ENCODE measurements at places on chromosomes 4 and X.

DNA sequence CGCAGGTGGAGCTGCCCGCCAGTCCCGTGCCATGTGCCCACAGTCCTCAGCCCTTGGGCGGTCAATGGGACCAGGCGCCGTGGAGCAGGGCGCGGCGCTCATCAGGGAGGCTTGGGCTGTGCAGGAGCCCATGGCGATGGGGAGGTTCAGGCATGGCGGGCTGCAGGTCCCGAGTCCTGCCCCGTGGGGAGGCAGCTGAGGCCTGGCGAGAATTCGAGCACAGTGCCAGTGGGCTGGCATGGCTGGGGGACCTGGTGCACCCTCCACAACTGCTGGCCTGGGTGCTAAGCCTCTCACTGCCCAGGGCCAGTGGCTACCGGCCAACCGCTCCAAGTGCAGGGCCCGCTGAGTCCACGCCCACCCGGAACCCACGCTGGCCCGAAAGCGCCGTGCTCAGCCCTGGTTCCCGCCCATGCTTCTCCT is 646.5 kb downstream of the GABRG1 start:
- DNase-seq = no peak

DNA sequence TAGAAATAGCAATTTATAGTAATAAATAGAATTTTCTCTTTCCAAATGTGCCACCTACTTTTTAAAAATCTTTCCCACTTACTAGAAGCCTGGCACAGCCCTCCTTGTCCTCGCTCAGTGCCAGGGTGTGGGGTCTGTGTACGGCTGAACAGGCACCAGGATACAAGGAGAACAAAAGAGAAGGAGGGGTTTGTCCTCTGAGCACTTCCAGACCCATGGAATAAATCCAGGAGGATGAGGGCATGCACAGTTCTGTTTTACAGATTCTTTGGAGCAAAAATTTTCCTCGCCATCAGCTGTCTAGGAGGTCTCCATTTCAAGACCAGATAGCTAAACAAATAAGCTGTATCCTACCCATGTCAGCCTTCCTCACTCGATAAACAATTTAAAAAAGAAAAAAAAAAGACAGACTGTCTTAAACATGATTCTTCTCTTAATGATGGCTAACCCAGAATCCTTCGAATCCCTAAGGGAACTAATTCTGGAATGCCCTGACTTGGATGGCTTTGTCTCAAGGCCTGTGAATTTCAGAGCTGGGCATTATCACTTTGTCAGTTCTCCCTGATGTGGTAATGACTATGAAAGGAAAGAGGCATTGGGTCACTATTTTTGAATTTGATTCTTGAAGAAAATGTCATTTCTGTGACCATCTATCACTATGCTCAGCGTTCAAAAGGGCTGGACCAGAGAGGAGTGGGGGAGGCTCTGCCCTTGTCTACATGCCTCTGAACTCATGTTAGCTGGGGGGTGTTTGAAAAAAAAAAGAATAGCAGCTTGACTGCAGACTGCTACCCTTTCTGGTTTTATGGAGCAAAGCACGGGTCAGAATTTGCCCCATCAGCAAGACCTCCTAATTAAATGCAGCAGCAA is 151.0 kb downstream of the DCTD start:
- no peak for DNase-seq

DNA sequence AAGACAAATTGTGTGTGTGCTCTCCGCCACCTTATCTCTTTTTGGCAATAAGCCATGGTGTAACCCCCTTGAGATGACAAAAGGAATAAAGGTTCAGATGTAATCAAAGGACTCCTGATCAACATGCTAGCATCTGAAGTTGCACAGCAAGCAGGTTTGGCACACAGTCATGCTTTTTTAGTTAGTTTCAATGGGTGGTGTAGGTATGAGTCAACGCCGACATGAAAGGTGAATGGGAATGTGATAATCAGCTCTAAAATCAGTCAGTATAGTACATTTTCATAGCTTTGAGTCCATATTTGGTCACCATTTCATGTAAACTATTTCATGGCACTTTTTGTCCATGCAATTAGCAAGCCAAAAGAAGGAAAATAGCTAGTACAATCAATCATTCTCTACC is 50.4 kb upstream of the ETNPPL start:
- no peak for DNase-seq

- no peak for DNase-seq
Observed at GRCh38 chr4:152072906-152073305, 312.1 kb upstream of the GATB start.

DNA sequence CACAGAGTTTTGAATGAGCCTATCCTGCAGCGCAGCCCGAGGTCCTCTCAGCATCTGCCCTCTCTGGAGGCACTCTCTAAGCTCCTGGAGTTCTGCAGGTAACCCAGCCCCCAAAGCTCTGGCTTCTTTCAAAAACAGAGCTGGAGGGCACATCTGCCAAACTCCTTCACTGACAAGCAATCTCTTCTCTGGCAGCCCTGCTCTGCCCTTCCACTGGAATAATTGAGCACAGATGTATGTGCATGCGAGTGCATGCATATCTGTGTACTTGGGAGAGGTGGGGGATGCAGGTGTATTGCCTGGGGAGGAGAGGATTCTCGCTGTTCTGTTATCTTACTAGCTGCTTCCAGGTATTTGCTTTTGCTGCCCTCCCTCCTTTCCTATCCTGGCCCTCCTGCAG is 22.2 kb upstream of the PLP1 start:
- no peak for DNase-seq

- no peak for DNase-seq
Observed at GRCh38 chr4:13821522-13821921, 194.0 kb upstream of the BOD1L1 start.

Measured in NCI-H524 treated with DMSO at 0.1 percent for 48 hours (cell line).